ENCODE measurements at places on chromosomes 16 and 17. TPM values are rescaled to one million over a fixed set of nuclear protein-coding genes. Genes with fewer than 3 reads are reported as not detected.

Gene TNFRSF17
- not detected for total RNA-seq

Gene BEAN1
- total RNA-seq: not detected

Gene CEP295NL
- not detected for total RNA-seq

Gene AOC2
- 1.9 TPM for total RNA-seq

Gene SLC12A3
- not detected for total RNA-seq

Gene CHST4
- total RNA-seq: not detected

Gene TBX21
- 76.8 TPM for total RNA-seq
